Natural killer cell (primary cell): ENCODE measurements at places on chromosomes 5 and 9. TPM values are rescaled to one million over a fixed set of nuclear protein-coding genes. Genes with fewer than 3 reads are reported as not detected.

DNA sequence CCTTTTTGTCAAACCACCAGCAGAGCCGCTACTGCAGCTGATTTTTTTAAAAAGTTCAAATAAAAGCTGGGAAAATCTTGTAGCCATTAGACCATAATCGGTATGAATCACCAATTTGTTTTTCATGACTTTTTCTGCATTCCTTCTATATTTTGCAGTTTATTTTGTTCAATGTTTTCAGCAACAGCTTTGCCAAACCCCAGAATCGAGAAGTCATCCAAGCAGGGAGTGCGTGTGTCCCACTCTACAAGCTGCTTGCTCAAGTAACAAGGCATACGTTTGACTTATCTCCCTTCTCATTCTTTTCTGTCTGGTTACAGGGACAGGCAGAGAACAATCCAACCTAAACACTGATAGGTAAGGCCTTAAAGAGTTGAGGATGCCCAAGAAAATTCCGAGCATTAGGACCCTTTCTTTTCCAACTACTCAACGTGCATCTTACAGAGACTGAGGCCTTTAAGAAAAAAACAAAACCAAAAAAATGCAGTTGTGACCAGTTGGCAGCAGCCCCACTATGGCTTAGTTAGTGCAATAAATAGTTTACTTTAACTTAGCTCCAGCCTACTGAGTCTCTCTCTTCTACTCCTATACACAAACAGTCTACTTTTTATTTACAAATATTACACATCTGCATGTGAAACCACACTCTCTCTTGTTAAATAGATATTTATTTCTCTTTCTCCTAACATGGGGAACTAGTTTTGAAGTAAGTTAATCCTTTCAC, 134.7 kb upstream of the SLIT3 start:
- no peaks in the 10 kb centered on the region for H3K36me3 ChIP-seq
- no peak for DNase-seq
- no peak overlapping the region for H3K4me3 ChIP-seq
- no peaks in the 10 kb centered on the region for H3K27me3 ChIP-seq

NMUR2 gene
- not detected for total RNA-seq

DNA sequence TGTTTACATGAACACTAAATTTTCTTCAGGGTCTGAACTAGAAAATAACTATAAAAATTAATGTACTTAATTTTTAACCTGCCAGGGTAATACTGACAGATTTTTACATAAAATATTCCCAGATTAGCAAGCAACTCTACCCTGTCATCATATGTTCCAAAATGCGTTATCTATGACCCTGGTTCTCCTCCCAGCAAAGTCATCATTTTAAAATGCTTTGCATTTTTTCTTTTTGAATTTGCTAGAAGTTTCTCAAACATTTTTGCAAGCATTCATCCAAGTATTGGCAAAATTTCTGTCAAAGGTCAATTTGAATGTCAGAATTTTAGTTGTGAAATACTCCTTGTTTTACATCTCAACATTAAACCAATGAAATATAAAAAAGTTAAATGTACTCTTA, 144.5 kb upstream of the FTMT start:
- H3K4me1 ChIP-seq: no peaks in the 10 kb centered on the region
- no peaks in the 10 kb centered on the region for H3K36me3 ChIP-seq
- no peak overlapping the region for H3K4me3 ChIP-seq
- no peak overlapping the region for H3K27ac ChIP-seq
- DNase-seq: no peak
- H3K27me3 ChIP-seq: no peaks in the 10 kb centered on the region

DNA sequence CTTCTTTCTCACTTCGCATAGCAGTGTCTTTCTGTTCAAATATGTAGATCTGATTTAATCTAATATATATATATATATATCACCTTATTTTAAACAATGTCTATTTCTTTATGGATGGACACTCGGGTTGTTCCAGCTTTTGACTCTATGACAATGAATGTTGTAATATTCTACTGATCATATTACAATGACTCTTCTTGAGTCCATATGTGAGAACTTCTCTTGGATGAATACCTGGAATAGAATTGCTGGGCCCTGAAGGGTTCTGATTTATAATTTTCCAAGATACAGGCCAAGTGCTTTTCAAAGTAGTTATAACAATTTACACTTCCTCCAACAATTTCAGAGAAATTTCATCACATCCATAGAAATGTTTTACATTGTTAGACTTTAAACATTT, 28.8 kb downstream of the NTRK2 start:
- H3K27ac ChIP-seq: no peak overlapping the region
- peaks cover 2% of the 10 kb centered on the region for H3K27me3 ChIP-seq
- no peak overlapping the region for H3K4me3 ChIP-seq
- no peak for DNase-seq

DNA sequence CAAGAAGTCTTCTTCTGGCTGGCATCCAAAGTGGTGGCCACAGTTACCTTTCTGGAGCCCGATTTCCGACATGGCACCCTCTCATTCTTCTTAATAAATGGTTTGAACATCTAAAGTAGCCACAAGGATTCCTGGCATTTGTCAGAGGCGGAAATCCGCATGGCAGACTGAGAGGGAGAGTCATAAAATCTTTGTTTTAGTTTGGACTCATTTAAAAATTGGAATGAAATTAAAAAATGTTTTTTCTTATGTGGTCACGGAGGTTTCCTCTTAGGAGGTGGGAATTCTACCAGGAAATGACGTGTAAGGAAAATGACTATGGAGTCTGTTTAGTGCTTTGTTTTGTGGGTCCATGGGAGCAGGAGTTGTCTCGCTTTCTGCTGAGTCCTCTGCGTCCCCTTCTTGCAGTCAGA, 133.0 kb upstream of the PTCH1 start:
- H3K4me3 ChIP-seq: no peak overlapping the region
- no peaks in the 10 kb centered on the region for H3K36me3 ChIP-seq
- H3K4me1 ChIP-seq: no peaks in the 10 kb centered on the region
- no peak overlapping the region for H3K27ac ChIP-seq
- no peaks in the 10 kb centered on the region for H3K27me3 ChIP-seq

SLC46A2 gene
- total RNA-seq: 0.23 TPM

ELOVL7 gene
- 4.2 TPM for total RNA-seq

- no peak overlapping the region for H3K27ac ChIP-seq
- H3K4me1 ChIP-seq: no peaks in the 10 kb centered on the region
- no peak overlapping the region for H3K4me3 ChIP-seq
- no peaks in the 10 kb centered on the region for H3K36me3 ChIP-seq
Measured at GRCh38 chr5:130206686-130207085, 302.4 kb downstream of the CHSY3 start.

SH3GL2 gene
- not detected for total RNA-seq

GRCh38 chr5:146291421-146292074, 47.1 kb upstream of the POU4F3 start:
- no peaks in the 10 kb centered on the region for H3K4me1 ChIP-seq
- H3K36me3 ChIP-seq: peaks cover 16% of the 10 kb centered on the region
- H3K27me3 ChIP-seq: no peaks in the 10 kb centered on the region
- no peak overlapping the region for H3K27ac ChIP-seq
- H3K4me3 ChIP-seq: no peak overlapping the region

GRCh38 chr5:172117977-172118701, 69.9 kb downstream of the STK10 start:
- H3K27ac ChIP-seq: peak overlapping the region; percentile 61
- H3K4me3 ChIP-seq: no peak overlapping the region
- no peaks in the 10 kb centered on the region for H3K27me3 ChIP-seq
- H3K4me1 ChIP-seq: peaks cover 81% of the 10 kb centered on the region
- peaks cover 28% of the 10 kb centered on the region for H3K36me3 ChIP-seq
- peak; percentile 33 for DNase-seq

GRCh38 chr5:68339921-68340321, 124.4 kb downstream of the PIK3R1 start:
- no peak for DNase-seq
- no peaks in the 10 kb centered on the region for H3K27me3 ChIP-seq
- H3K4me1 ChIP-seq: peaks cover 22% of the 10 kb centered on the region
- no peak overlapping the region for H3K27ac ChIP-seq

DNA sequence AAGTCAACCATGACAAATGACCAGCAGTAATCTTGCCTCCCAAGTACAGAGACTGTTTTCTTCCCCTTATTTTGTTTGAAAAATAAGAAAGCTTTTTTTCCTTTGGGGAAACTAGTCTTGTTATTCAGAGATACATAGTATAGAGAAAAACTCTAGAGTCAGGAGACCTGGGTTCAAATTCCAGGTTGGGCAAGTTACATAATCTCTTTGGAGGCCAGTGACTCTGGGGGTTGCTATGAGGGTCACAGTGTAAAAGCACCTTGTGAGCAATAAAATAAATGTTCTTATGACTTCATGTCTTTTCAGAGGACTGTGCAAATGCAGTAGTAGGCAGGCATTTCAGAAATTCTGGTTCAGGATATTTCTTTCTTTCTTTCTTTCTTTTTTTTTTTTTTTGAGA, 71.5 kb downstream of the GDNF start:
- H3K27me3 ChIP-seq: no peaks in the 10 kb centered on the region
- DNase-seq: no peak
- no peak overlapping the region for H3K4me3 ChIP-seq
- H3K27ac ChIP-seq: no peak overlapping the region

DNA sequence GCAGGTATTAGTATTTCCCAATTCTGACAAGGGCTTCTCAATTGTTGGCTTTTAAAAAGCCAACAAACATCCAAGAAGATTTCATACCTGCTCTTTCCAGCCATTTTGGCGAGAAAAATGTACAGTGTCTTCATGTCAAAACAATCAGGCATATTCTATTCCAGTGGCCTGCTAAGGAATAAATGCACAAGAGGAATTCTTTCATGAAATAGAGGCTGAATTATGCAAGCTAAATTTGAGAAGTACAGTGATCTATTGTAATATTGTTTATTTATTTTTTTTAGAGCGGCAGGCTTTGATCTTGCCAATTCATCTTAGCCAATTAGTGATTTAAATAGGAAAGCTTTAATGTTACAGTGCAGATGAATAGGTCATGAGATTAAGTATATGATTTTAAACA, 49.3 kb downstream of the NLN start:
- H3K27ac ChIP-seq: no peak overlapping the region
- no peak for DNase-seq
- H3K36me3 ChIP-seq: no peaks in the 10 kb centered on the region
- H3K4me3 ChIP-seq: no peak overlapping the region
- H3K4me1 ChIP-seq: no peaks in the 10 kb centered on the region
- H3K27me3 ChIP-seq: no peaks in the 10 kb centered on the region

DNA sequence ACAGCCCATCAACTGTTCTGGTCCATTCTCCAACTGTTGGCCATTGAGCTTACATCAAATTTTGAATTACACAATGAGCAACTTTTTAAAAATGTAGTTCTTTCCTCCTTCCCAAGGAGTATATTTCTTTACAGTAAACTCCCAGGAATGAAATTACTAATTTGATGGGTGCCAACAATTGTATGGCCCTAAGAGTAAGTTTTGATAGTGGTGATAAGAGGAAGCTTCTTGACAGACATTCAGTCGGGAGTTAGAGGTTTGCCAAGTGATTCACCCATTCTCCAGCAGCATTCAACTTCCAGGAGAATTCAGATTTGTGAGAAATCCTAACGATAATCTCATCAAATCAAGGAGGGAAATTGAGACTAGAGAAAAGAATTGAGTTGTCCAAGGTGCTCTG, 579.9 kb downstream of the ACTL7B start:
- H3K27me3 ChIP-seq: no peaks in the 10 kb centered on the region

- H3K4me1 ChIP-seq: no peaks in the 10 kb centered on the region
- no peaks in the 10 kb centered on the region for H3K27me3 ChIP-seq
- H3K4me3 ChIP-seq: no peak overlapping the region
- no peak for DNase-seq
Measured at GRCh38 chr9:5040730-5041389, 55.8 kb downstream of the JAK2 start.

- peak; percentile 77 for DNase-seq
- H3K4me1 ChIP-seq: peaks cover 7% of the 10 kb centered on the region
- H3K27ac ChIP-seq: no peak overlapping the region
- H3K27me3 ChIP-seq: no peaks in the 10 kb centered on the region
- no peaks in the 10 kb centered on the region for H3K36me3 ChIP-seq
Measured at GRCh38 chr9:131762356-131762932, 22.6 kb upstream of the RAPGEF1 start.

GRCh38 chr5:94021246-94021645, 279.8 kb upstream of the POU5F2 start:
- no peak for DNase-seq
- H3K4me3 ChIP-seq: no peak overlapping the region
- H3K36me3 ChIP-seq: peaks cover 19% of the 10 kb centered on the region
- H3K27ac ChIP-seq: no peak overlapping the region
- H3K4me1 ChIP-seq: no peaks in the 10 kb centered on the region

GRCh38 chr9:113266174-113266573, 9.2 kb downstream of the CDC26 start:
- DNase-seq: no peak
- no peaks in the 10 kb centered on the region for H3K4me1 ChIP-seq
- no peaks in the 10 kb centered on the region for H3K27me3 ChIP-seq
- H3K27ac ChIP-seq: no peak overlapping the region

DNA sequence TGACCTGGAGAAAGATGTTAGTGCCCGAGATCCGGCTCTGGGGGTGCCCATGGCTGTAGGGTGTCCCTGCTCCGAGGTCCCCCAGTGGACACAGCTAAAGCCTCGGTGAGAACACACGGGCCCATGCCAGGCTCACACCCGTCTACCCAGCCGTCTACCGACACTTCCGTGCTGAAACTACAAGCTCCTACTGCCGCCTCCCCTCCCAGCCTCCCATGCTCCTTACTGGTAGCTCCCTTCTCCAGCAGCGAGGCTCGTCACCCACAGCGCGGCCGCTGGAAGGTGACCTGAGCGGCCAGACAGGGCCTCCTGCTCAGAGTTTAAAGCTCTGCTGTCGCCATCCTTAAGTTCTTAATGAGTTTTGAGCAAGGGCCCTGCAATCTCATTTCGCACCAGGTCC, 33.2 kb upstream of the CLPTM1L start:
- H3K4me1 ChIP-seq: peaks cover 43% of the 10 kb centered on the region
- no peak overlapping the region for H3K4me3 ChIP-seq
- no peaks in the 10 kb centered on the region for H3K36me3 ChIP-seq
- no peak for DNase-seq
- no peak overlapping the region for H3K27ac ChIP-seq
